Glomerular endothelial cell (primary cell): ENCODE measurements at places on chromosomes 7 and 10.
A peak's percentile ranks its signal among the peaks of the same experiment; 100 is the strongest.

DNA sequence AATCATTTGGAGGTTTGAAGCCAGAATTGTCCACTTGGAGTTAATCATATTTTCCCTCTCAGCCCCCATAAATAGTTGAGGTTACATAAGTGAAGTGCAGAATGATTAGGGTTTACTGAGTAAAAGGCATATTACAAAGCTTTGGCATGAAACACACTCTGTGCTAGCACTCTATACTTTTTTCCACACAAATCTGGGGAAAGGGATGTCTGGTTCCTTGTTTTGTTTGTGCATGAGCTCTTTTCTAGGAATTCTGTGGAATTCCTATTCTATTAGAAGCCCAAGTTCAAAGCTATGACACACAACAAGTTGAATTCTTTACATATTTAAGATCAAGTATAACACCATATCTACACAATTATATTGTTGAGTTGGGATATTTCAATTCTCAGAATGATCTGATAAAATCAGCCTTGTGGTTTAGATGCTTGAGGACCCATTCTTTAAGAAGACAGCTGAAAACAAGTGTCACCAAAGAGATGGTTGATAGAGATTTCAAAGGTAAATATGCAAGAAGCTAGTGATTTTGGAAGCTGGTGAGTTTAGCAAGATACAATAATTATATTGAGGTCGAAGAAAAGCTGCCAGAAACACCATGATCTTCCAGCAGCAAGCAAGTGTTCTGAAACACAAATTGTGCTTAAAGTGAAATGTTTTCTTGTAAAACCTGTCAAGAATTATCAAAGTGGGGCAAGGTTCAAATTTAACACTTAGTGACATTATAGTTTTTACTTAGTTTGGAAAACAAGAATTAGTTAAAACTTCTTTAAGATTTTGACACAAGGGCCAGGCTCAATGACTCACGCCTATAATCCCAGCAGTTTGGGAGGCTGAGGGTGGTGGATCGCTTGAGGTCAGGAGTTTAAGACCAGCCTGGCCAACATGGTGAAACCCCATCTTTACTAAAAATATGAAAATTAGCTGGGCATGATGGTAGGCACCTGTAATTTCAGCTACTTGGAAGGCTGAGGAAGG lies 122.6 kb downstream of the INHBA start:
- peak; percentile 95 for DNase-seq

DNA sequence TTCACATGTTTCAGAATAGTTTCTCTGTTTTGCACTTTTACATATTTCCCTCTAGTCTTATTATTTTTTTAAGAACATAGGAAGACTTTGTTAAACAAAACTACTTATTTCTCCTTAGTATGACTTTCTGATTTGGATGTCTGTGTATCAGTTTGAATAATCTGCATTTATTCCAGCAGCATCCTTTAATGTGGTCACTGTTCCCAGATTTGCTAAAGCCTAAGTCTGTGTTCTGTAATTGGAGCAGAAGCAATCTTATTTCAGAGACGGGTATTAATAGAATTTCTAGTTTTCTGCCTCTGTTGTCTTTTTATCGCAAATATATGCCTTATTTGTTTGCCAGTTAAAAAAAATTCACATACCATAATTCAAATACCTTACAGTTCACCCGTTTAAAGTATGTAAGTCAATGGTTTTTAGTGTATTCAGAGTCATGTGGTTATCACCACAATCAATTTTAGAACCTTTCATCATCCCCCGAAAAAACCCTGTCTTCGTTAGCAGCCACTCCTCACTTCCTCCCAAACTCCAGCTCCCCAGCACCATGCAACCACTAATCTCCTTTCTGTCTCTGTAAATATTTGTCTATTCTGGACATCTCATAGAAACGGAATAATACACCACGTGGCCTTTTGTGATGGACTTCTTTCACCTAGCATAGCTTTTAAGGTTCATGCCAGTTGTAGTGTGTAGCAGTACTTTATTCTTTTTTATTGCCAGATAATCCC lies 58.7 kb downstream of the INPP5F start:
- no peak for DNase-seq

DNA sequence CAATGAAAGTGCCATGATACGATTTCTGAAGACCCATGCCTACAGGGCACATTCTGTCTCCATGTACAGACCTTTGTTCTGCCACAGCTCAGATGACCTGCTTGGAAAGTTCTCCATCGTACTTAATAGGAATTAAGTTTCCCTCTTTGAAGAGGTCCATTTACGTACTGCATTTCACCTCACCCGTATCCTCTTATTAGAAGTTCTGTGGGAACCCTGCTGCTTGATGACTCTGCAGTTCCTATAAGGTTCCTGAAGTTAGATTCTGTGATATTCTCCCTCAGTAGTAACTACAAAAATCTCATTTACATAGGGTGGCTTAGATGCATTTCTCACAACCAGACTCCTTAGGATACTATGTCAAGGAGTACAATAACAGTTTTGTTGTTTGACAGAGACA lies 50.9 kb downstream of the MINDY3 start:
- no peak for DNase-seq

GRCh38 chr7:7306231-7306630 lies 123.9 kb downstream of the C1GALT1 start:
- DNase-seq: no peak

DNA sequence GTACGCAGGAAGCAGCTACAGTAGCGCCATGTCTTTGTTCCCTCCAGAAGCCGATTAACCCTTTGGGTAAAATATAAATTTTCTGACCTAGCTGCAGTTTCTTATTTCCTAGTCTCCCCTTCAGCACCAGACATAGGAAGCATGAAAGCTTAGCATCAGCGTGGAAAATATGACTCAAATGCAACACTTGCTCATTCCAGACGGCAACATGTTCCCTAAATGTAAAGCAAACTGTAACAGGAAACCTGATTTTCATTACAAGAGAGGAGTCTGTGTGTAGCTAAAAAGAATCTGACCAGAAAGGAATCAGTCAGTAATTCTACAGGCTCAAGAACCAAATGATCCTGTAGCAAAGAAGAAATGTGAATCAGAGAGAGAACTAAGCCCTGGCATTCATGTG lies 219.2 kb downstream of the C7orf25 start:
- DNase-seq: no peak

DNA sequence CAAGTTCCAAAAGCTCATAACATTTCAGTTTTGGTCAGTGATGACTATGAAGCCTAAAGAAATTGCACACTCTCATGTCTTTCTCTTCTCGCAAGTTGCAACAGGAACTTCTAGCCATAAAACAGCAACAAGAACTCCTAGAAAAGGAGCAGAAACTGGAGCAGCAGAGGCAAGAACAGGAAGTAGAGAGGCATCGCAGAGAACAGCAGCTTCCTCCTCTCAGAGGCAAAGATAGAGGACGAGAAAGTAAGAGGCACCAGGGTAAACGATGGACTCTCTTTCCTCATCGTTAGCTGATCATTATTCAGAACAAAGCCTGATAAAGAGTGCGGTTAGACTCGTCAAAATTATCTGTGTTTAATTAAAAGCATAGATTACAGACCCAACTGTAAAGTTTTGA lies 94.7 kb downstream of the HDAC9 start:
- no peak for DNase-seq

DNA sequence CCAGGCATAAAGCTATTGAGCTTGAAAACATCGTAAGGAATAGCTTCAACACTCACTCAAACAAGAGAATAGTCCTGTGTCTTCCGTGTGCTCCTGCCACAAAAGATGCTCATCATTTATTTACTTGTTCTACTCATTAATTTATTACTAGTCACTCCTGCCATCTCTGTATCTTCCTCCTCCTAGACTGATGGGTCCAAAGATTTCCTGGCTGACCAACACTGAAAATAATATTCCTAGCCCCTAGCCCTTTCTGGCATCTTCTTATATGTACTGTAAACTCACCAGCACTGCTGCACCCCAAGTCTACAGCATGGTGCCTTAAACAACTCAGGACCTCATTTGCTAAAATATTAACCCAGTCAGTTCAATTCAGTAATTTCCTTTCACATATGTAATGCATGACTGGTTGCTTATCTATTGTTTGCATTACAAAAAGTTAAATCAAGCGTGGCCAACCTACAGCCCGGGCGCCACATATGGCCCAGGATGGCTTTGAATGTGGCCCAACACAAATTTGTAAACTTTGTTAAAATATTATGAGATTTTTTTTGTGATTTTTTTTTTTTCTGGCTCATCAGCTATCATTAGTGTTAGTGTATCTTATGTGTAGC lies 86.7 kb upstream of the GSDME start:
- DNase-seq: no peak

- DNase-seq: no peak
These were observed 21.4 kb upstream of the SCIN start for GRCh38 chr7:12549106-12549505.

DNA sequence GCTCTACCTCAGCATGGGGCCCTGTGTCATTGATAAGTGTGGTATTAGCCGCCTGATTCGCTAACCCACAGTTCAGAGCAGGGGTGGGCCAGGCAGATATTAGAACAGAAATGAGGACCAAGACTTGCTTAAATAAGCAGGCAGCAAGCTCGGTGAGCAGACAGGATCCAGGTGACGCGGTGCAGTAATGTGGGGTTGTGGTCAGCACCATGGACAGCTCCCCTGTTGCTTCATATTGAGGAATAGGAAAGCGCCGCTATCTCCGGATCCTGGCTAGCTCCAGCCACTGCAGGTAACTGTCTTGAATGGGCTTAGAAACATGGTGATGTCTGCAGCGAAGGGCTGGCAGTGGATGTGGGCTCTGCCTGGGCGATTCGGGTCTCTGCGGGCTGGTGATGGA lies 51.3 kb upstream of the GPR26 start:
- DNase-seq: no peak

- DNase-seq: no peak
These were observed 5.0 kb upstream of the LRIT2 start for GRCh38 chr10:84230359-84230758.

- no peak for DNase-seq
These were observed 50.4 kb downstream of the RBM33 start for GRCh38 chr7:155694851-155695250.

- DNase-seq: no peak
These were observed 39.8 kb upstream of the GATA3 start for GRCh38 chr10:8014649-8015048.

DNA sequence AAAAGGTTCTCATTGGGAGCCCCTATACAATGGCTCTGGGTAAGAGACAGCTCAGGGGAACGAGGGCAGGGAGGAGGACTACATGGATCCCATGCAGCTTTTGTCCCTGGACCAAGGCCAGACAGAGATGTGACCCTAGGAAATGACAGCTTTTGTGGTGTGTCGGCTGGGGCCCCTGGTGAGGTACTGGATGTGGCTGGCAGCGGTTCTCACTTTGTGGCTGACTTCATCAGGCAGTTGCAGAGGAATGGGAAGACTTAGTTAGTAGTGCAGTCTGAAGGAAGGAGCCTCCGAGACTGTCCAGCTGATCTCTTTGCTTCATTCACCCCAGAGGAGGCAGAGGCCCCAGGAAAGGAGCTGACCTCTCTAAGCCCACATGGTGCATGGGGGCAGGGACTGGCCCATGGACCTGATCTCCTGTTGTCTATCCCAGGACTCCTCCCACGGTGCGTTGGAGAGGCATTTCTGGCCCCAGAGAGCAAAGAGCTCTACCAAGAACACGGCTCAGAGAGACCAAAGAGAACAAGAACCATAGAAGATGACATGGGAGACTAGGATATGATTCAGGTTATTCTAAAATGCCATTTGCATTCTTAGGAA lies 202.9 kb downstream of the RPS24 start:
- DNase-seq: no peak

DNA sequence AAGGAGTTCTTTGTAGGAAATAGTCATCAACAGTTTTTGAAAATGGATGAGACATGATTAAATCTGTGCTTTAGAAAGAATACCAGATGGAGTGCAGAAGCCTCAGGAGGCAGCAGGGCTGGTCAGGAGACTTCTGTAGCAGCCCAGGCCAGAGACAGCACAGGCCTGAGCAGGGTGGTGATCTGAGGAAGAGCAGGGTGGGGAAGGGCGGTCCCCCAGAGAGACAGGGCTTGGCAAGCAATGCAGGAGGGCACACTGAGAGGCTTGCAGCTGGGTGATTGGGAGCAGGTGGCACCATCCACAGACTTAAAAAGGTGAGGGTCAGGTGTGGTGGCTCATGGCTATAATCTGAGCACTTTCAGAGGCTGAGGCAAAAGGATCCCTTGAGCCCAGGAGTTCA lies 4.3 kb upstream of the SMKR1 start:
- no peak for DNase-seq

DNA sequence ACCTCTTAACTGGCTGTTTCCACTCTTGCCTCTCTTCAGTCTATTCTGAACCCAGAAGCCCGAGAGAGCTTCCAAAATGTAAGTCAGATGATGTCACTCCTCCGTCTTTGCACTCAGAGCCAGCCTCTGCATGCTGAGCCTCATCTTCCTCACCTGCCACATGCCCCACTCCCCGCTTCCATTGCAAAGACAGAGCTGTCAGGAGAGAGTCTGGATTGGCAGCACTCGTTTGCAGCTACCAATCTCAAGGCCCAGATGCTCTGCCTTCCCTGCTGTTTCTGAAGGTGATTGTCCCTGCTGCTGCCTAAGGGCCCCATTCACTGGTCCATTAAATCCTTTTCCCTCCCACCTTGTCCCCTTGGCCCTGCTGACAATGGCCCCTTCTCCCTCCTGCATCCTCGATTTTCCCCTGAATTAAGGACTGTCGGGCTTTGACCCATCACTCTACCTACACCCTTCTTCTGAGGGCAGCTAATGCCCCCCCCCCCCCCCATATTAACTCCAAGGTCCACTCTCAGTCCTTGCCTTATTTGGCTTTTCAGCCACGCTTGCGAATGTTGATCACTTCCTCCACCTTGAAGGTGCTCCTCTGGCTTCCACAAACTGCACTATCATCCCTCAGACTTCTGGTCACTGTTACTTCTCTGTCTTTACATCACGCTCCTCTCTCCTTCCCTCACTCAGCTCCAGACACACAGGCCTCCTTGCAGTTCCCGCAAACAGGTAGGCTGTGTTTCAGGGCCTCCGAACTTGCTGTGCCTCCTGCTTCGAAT lies 98.5 kb downstream of the CHN2 start:
- no peak for DNase-seq

- DNase-seq: no peak
These were observed 41.8 kb downstream of the FAM20C start for GRCh38 chr7:234051-234707.

DNA sequence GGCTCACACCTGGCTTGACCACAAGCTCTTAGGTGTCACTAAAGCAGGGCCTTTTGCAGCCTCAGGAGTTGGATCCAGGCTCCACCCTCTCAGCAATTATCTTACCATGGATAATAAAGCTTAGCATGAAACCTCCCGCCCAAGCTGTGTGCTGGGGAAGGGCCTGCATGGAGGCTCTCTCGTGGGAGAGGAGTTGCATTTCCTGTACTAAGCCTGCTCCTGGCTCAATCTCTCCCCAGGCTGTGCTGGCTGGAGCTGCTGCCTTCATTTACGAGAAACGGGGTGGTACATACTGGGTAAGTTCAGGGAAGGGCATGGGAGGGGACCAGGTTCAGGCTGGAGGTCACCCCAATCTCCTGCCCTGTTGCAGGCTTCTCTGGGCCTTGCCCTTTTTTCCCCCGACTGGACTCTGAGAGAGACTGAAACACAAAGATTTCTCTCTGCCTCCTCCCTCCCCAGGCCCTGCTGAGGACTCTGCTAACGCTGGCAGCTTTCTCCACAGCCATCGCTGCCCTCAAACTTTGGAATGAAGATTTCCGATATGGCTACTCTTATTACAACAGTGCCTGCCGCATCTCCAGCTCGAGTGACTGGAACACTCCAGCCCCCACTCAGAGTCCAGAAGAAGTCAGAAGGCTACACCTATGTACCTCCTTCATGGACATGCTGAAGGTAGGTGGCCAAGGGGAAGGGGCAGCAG lies 2.7 kb downstream of the TMEM176A start:
- no peak for DNase-seq

- DNase-seq: no peak
These were observed 29.3 kb upstream of the KCNK18 start for GRCh38 chr10:117167789-117168674.

GRCh38 chr10:142371-142770 lies 7.1 kb downstream of the ZMYND11 start:
- no peak for DNase-seq
